ENCODE measurements at places on chromosomes 6 and 20. TPM values are rescaled to one million over a fixed set of nuclear protein-coding genes. Genes with fewer than 3 reads are reported as not detected.

The ARMC2 gene
- total RNA-seq, result 12.5 TPM

GRCh38 chr6:49662892-49663261, 26.2 kb upstream of the RHAG start:
- no peak for DNase-seq

DNA sequence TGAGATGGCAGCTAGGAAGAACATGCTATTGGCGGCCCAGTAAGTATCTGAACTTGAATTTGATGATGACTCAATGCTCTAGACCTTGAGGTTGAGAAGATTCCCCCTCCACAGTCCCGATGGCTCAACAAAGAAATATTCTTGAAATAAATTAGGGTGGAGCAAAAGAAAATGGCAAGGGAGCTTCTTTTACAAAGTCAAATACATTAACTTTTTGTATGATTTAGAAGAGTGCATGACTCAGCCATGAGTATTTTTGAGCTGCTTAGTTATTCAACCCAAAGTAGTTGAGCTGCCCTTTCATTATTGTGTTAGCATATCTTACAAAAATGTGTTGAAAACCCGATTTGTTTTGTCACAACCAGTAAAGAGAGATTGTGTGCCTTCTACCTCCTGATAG, 7.6 kb downstream of the TFAP2C start:
- no peak for DNase-seq

GRCh38 chr20:62943396-62943795, 5.4 kb downstream of the GID8 start:
- no peak for DNase-seq

- no peak for DNase-seq
These were observed 85.7 kb downstream of the MRAP2 start for GRCh38 chr6:84119277-84119676.

DNA sequence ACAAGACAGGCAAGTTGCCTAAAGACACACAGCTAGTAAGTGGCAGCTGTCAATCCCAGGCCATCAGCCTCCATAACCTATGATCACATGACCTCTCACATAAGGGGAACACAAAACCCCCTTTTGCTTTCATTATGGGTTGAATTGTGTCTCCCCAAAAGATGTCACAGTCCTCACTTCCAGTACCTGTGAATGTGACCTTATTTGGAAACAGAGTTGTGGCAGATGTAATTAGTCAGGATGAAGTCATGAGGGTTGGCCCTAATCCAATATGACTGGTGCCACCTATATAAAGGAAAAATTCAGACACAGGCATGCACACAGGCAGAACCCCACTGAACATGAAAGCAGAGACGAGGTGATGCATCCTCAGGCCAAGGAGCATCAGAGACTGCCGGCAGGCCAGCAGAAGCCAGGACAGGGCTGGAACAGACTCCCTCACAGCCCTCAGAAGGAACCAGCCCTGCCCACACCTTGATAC, 33.6 kb downstream of the GFOD1 start:
- no peak for DNase-seq

The OTOR gene
- not detected for total RNA-seq

The MSH5 gene
- 17.4 TPM for total RNA-seq

GRCh38 chr6:112332274-112332673, 14.9 kb upstream of the RFPL4B start:
- DNase-seq, result no peak

The PRKN gene
- 1.9 TPM for total RNA-seq

GRCh38 chr6:109039795-109040194, 54.9 kb downstream of the SESN1 start:
- DNase-seq, result no peak

The SLC4A11 gene
- 0.52 TPM for total RNA-seq

DNA sequence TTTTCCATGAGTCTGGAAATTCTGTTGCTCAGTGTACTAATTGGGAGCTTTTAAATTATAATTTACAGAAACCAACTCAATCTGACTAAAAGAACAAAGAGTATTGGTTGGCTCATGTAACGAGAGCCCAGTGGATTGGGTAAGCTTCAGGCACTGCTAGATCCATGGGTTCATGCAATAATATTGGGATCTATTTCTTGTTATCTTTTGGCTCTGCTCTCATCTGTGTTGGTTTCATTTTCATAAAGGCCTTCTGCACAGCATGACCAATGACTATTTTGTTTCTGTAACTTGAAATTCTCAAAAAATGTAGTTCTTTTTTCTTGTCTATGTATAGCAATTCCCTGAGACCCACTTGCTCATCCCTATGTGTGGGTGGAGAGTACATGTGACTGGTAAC, 12.0 kb downstream of the SLC2A10 start:
- no peak for DNase-seq

GRCh38 chr6:26043384-26044139, 43.7 kb upstream of the HFE start:
- DNase-seq, result peak; percentile 96

GRCh38 chr6:145015739-145016558, 719.4 kb downstream of the EPM2A start:
- DNase-seq, result peak; percentile 24

- DNase-seq, result no peak
These were observed 53.3 kb upstream of the EYS start for GRCh38 chr6:65760285-65760684.

DNA sequence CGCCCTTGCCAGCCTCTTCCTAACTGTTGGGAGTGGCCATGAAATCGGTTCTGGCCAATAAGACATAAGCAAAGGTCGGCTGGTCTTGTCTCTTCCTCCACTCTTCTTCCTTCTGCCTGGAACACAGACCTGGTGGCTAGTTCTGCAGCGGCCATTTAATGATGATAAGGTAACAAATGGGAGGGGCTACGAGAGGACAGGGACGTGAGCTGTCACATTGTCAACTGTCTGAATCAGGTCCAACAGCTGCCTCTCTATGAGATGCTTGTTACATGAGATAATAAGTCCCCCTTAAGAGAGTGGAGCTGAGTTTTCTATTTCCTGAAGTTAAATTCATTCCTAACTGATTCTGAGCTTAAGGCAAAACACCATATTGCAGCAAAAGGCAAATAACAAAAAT, 12.5 kb upstream of the TMEM242 start:
- DNase-seq, result no peak

GRCh38 chr20:60113024-60113724, 155.0 kb downstream of the CDH26 start:
- DNase-seq, result no peak

The TFAP2B gene
- total RNA-seq, result not detected

The ENPP5 gene
- not detected for total RNA-seq

GRCh38 chr20:44028003-44028730, 113.5 kb downstream of the TOX2 start:
- DNase-seq, result no peak

DNA sequence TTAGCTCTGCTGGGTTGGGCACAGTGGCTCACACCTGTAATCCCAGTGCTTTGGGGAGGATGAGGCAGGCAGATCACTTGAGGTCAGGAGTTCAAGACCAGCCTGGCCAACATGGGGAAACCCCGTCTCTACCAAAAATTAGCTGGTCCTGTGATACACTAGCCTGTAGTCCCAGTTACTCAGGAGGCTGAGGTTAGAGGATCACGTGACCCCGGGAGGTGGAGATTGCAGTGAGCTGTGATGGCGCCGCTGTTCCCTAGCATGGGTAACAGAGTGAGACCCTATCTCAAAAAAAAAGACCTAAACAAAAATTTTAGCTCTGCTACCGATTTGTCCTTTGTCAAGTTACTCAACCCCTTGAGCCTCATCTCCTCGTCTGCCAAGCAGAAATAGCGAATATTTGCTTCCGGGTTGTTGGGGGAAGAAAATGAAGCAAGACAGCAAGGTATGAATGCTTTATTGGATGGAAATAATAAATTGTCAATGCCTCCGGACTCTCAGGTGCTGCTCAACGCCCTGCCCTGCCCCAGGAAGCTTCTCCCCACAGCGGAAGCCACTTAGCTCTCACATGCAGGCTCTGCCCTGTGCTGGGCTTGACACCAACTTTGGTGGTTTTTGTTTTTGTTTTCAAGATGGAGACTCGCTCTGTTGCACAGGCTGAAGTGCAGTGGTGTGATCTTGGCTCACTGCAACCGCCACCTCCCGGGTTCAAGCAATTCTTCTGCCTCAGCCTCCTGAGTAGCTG, 24.9 kb upstream of the ITCH start:
- DNase-seq, result no peak

DNA sequence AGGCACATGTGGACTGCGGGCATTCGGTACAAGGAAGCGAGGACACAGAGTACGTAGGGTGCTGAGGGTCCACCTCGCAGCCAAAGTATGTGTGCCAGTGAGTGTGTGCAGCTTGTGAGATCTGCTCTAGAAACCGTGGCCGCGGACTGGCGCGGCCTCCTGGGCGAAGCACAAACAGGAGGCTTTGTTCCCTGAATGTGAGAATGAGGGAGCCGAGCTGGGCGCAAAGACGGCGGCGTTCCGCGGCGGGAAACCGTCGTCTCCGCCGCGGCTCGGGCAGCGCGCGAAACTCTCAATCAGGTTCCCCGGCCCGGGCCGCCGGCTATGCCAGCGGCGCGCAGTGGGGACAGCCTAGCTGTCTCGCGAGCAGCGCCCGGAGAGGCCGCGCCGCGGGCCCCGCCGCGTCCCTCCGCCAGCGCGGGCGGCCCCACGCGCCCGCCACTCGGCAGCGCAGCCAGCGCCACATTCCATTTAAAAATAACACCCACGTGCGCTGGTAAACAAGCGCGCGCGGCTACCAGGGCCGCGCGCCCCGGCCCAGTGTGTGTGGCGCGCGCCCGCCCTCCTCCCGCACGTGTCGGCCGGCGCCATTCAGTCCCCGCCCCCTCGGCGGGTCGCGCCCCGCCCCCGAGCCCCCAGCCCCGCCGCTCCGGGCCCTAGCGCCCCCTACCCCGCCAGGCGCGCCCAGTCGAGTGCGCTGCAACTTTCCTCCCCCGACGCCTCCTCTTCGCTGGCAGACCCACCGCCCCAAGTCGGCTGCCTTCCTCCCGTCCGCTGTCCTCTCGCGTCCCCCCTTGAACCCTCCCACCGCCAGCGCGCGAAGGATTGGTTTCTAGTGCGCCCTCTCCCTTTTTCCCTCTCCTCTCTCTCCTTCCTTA, 3.0 kb upstream of the FOXO3 start:
- peak; percentile 77 for DNase-seq

DNA sequence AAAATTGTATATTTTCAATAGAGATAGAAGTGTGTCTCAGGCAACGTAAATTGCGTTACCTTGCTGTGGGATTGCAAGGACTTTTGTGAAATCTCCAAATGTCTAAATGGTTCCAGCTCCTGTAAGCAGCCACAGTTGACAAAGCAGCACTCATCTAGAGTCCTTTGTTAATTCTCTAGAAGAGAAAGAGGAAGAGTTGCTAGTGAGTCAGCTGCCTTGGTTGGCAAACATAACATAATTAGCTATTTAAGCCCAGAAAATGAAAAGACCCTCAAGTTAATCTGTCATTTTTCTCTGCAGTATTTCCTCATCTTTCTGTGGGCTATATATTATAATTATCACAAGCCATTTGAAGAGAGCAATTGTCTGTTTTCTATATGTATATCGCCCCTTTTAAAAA, 66.4 kb upstream of the FABP7 start:
- DNase-seq, result no peak
